A673 (cell line): ENCODE measurements at places on chromosomes 16 and 17. TPM values are rescaled to one million over a fixed set of nuclear protein-coding genes. Genes with fewer than 3 reads are reported as not detected.

The ARHGAP44 gene
- total RNA-seq = 0.42 and 0.49 TPM in 2 replicates

The KRT27 gene
- total RNA-seq = not detected in 2 replicates

- DNase-seq = no peak
Measured at GRCh38 chr17:8018436-8018835, 16.0 kb downstream of the GUCY2D start.

GRCh38 chr17:33324736-33325135 is 31.6 kb upstream of the ASIC2 start:
- no peak for DNase-seq
